Islet precursor cell (in vitro differentiated cells): ENCODE measurements at places on chromosomes 6 and 20.

GRCh38 chr6:16064671-16065072, 64.2 kb upstream of the MYLIP start:
- DNase-seq: peak; percentile 88

DNA sequence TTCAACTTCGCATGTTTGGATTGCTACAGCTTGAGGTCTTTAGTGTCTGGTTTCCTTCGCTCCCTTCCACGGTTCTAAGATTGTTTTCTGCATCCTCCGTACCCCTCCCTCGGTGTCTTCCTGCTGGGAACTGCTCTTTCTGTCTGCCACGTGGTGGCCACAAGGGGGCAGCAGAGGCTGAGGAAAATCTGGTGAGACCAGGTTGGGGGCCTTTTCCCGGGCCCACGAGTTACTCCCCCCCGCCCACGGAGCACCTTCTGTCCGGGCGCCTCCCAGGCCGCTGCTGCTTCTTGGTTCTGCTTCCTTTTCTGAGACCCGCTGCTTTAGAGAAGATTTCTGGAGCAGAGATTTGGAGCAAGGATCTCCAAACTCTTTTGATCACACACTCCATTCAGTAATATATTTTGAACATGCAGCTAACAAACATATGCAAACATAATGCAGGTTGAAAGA, 21.1 kb upstream of the NOTCH4 start:
- peak; percentile 84 for DNase-seq

GRCh38 chr20:57475388-57476083, 49.4 kb downstream of the CTCFL start:
- peak; percentile 15 for DNase-seq

- DNase-seq: no peak
Observed at GRCh38 chr6:44332585-44332984, 9.9 kb upstream of the SPATS1 start.

GRCh38 chr6:137522198-137522798, 28.1 kb upstream of the OLIG3 start:
- DNase-seq: no peak

DNA sequence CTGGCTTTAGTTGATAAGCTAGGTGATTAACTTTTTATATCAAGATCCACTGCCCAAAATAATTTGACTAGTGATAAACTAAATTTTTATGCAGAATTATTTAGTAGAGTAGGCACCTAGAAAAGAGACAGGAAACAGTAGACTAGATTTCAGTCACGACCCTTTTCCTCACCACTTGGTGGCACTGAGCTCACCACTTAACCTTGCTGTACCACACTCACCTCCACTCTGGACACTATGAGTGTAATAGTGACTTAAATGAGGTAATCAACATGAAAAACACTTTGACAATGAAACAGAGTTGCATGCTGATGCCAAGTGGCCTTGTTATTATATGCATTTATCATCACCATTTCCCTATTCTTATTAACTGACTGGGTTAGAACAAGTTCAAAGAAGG, 730.4 kb downstream of the KIF16B start:
- no peak for DNase-seq

DNA sequence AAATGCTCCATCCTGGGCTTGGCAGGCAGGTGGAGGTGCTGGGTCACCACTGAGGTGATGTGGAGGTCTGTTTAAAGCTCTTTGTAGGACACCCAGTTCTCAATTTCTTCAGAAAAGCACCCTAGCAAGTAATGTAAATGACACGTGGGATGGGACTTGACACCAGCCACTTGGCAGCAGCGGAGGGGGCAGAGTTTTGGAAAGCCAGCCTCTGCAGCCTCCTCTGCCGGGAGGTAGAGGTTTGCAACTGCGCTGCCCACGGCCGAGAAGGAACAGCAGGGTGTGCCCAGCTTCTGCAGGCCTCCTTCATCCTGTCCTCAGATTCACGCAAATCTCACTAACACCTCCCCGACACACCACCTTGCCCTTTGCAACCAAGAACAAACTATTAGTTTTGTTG, 77.3 kb downstream of the RAMACL start:
- no peak for DNase-seq

- peak; percentile 89 for DNase-seq
Observed at GRCh38 chr20:61951695-61952533, 113.8 kb downstream of the TAF4 start.

GRCh38 chr6:45123023-45123422, 205.1 kb upstream of the RUNX2 start:
- DNase-seq: no peak
